ENCODE measurements at places on chromosomes 12 and 14.
A peak's percentile ranks its signal among the peaks of the same experiment; 100 is the strongest.

- peak; percentile 59 for DNase-seq
Observed at GRCh38 chr12:121580959-121581685, at the start of gene KDM2B. TSS of gene KDM2B (minus strand) at chr12:121581023. CDS start at chr12:121580911, 112 bp downstream.

GRCh38 chr12:112185093-112185923, 59.9 kb downstream of the TRAFD1 start:
- DNase-seq, result no peak

- no peak for DNase-seq
Observed at GRCh38 chr14:96917442-96917963, 120.3 kb downstream of the VRK1 start.

DNA sequence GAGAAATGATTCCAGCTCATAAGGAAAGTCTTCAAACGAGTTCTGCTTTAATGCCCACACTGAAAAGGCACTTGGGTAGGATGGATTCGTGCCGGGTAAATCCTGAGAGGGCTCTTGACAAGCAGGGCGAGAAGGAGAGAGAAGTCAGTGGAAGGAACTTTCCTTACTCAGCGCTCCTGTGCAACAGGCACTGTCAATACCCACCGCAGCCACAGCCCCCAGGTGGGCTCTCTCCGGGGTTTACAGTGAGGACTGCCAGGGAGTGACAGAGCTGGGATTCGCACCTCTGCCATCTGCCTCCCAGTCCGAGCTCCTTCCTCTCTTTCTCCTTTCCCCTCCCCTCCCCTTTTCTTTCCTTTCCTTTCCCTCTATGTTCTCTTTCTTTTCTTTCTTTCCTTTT, 118.7 kb downstream of the BEGAIN start:
- no peak for DNase-seq

DNA sequence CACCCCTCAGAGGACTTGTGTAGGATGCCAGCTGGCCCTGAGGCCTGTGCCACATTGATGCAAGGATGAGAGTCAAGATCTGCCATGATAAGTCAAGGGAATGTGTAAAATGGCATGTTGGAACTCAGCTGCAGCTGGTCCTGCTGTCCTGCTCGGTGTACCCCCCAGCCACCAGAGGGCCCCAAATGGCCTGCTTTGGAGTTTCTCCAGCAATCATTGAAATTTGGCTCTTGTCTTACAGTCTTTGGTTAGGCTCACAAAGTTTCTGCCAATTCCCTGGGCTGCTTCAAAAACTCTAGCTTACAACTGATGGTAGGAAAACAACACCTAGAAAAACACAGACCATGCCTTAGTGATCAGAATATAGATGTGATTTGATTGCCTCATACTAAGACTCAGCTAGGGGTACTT, 76.8 kb downstream of the HSD17B6 start:
- DNase-seq, result peak; percentile 50

DNA sequence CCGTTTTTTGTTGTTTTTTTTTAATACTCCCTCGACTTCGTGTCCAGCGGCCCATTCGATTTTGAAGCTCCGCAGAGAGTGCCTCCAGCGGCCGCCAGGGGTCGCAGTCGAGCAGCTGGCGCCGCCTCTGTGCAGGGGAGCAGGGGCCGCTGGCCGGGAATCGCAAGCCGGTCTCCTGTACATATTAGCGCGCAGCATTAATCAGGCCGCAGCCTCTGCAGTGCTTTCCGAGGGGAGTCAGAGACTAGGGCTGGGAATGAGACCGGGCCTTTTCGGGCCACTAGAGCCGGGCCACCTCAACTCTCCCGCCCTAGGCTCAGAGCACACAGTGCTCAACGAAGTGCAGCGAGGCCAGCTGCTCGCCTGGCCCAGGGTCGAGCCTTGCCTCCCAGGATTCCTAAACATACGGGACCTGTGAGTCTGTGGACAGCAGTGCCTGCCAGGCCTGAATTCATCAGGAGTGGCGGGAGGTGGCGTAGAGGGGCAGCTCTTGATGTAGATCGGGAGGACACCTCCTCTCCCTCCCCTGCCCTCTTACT, 81.8 kb downstream of the EMP1 start:
- peak; percentile 74 for DNase-seq

DNA sequence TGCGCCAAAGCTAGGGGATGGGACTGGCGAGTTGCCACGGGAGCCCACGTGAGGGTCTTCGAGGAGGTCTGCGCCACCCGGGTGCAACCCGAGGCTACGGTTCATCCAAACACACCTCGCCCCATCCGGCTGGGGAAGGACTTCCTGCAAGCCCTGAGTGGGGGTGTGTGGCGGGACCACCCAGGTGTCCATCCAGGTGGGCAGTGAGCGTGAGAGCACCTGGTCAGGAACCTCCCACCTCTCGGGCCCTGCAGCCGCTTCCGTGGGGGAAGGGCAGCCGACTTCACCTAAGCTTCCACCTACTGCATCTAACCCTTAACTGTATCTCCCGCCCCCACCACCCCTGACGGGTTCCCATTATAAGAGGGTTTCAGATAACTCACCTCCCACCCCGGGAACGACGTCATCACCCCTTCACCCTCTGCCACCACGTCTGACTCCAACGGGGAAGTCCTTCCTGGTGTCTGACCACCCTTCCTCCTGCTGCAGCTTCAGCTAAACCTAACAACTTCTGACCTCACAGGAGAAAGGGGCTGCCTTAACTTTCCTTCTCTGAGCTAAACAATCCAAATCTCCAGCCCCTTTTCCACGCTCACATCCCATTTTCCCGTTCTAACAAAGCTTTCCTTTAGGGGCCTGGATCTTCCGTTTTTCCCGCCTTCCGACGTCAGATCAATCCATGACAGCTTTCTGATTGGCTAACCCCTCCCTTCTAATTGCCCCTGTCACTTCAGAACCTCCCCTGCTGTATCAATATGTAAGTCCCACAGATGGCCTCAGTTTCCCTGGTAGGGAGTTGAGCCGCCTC, 27.4 kb upstream of the SMUG1 start:
- DNase-seq, result peak; percentile 34

- peak; percentile 70 for DNase-seq
Observed at GRCh38 chr14:22265319-22266141, 323.5 kb downstream of the DAD1 start.

DNA sequence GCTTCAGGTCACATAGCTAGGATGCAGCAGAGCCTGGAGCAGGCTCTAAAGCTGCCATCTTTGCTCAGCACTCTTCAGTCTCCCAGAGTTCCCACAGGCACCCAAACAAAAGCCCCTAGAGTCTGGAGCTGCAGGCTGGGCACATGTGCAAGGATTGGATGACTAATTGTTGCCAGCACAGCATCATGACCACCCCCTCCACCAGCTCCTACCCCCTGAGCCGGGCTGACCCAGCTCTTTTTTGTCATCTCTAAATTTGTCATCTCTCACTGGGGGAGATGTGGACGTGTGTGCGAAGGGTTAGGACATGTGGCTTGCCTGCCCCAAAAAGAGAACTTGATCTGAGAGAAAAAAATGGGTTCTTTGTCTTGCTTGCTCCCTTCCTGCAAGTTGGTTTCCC, 4.3 kb upstream of the MMP19 start:
- DNase-seq, result no peak

GRCh38 chr12:96140174-96140573, 54.0 kb upstream of the ELK3 start:
- peak; percentile 82 for DNase-seq

DNA sequence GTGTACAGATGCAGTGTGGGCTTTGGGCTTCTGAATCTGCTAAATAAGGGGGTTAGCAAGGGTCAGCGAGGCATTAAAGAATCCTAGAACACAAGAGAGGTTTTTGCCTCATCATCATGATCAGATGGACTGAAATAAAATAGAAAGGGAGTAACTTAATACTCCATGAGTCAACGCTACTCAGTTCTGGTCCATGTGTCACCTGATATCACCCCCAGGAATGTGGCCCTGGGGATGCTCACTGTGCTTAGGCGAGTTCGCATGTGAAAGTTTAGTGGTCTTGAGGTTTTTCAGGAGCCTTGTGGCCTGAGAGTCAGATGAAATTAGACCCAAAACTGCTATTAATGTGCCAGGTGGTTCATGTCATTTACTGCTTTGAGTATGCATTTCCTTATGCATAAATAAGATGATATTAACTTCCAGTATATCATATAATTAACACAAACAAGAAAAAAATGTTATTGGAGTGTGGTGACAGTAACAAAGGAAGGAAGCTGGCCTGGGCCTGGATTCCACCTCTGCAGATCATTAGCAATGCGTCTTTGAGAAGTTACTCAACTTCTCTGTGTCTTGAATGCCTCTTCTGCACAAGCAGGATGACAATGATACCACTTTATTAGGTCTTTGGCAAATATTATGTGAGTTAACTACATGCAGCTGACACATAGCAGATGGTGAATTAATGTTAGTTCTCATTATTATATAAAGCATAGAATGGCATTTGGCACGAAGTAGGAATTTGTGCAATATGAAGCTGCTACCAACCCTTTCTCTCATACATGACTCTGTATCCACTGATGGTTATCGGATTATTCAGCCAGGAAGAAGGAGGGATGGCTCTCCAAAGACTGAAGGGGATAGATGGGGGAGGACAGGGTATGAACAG, 1272.6 kb downstream of the AACS start:
- peak; percentile 8 for DNase-seq

DNA sequence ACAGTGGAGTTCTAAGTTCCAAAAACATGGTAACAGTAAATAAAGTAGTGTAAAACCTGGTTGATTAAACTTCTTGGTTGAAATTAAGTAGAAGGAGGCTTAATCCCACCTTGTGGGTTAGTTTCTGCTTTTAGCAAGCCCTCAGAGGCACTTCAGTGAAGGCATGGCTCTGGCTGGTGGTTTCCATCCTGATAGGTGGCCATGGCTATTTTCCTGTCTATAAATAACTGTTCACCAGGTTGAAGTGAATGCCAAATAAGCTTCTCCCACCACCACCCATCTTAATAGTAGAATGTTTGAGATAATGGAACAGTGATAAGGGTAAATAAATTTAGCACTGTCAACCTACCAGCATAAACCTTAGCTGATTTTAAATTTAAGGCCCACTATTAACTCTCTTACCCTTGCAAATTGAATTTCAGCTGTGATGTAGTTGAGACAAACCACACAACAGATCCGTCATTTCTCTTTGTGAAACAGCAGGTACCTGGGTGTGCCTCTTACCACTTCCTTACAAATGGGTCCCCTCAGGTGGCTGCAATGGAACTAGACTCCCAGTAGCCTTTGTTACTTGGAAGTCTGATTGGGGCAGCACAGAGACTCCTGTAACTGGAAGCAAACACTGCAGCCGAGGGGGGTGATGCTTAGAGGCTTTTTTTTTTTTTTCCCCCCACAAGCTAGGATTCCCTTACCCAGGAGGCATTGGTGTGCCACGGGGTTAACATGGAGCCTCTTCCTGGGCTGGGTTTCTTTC, 41.4 kb downstream of the DAAM1 start:
- no peak for DNase-seq

- DNase-seq, result peak; percentile 81
Observed at GRCh38 chr14:51095854-51096823, 1.2 kb upstream of the TRIM9 start.

GRCh38 chr12:124743479-124744272, 120.0 kb downstream of the SCARB1 start:
- DNase-seq, result no peak

DNA sequence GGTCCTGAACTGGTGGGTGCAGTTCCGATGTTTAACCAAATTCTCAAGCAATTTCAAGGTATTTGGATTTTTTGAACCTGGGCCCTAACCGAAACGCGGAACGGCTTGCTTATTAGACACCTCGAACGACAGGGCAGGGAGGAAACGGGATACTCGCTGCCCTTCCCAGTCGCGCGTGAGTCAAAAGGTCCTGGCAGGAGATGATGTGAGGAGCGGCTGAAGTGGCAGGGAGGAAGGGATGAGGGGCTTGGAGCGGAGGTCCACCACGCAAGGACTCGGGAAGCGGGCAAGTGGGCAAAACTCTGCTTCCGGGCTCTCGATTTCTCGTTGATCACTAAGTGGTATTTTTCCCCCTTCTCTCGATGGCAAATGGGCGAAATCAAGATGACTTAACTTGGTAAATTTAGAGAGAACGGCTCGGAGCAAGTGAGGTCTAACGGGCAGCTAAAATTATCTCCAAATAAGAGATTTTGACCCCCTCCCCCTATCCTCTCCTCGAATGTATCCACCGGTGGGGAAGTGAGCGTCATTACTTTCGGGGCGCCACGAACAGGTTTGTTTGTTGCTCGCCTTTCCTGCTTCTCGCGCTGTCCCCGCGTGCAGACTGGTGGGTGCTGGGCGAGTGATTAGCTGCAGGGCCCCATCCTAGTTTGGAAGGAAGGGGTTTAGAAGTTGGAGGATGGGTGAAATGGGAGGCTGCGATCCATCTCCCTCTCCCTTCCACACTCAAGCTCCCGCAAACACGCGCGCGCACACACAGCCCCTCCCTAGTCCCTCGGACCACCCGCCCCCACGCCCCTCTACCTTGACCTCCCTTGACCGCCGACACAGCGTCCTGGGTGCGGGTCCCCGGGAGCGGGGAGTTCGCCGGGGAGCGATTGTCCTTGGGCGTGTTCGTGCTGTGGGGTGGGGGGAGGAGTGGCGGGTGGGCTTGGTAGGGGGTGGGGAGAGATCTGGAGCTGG, 986 bp upstream of the NTF3 start:
- peak; percentile 17 for DNase-seq

- DNase-seq, result peak; percentile 54
Observed at GRCh38 chr12:49636979-49637755, 13.8 kb downstream of the PRPF40B start.

DNA sequence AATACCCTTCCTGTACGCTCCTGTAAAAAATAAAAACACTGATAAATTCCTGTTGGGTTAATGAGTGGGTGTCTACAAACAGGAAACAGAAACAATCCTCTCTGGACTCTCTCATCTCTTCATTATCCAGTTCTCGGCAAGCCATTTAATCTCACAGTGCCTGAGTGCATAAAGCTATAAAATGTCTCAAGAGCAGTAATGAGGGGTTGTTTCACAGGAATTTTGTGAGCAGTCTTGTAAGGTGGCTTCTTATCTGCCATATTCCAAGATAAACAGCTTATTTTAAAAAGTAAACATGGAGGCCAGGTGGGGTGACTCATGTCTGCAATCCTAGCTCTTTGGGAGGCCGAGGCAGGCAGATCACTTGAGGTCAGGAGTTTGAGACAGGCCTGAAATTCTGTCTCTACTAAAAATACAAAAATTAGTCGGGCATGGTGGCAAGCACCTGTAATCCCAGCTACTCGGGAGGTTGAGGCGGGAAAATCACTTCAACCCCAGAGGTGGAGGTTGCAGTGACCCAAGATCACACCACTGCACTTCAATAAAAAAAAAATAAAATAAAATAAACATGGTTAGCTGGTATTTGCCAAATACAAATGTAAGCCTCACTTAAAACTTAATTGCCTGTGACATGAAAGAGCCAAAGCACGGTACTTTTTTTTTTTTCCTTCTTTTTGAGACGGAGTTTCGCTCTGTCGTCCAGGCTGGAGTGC, 54.0 kb downstream of the CLIP1 start:
- peak; percentile 52 for DNase-seq

DNA sequence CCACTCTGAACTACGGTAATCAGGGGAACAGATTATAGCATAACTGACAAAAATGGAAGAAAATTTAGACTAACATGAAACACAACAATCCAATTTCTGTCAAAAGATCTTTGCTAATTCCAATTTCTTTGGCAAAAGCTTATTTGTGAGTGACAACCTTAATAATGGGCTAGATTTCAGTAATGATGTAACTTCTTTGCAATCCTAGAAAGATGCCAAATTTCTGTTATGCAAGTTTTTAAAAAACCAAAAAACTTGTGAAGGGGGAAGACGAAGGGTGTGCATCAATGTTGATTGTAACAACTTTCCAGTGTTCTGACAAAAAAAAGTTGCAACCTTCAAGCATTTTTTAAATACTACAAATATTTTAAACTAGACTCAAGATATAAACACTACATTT, 59.9 kb downstream of the DICER1 start:
- no peak for DNase-seq
